ENCODE measurements at places on chromosomes 7 and 10.

DNA sequence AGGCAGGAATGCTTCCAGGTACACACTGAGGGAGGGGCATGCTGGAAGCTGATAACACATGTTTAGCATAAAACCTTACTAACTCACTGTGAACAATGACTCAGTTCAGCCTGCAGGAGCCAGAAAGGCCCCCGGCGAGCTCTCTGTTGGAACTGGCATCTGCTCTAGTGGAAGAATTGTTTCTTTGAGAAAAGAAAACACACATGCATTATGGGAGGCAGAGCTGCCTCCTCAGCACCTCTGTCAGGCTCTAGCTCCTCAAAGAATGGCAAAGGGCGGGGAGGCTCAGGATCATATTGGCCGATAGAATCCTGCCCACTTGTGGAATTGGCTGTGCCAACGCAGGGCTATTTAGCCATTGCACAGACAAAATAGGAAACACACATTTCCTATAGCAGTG, 338.3 kb downstream of the CXCL12 start:
- no peak for DNase-seq

GRCh38 chr10:43453266-43453831, 16.4 kb downstream of the ZNF487 start:
- no peak for DNase-seq

DNA sequence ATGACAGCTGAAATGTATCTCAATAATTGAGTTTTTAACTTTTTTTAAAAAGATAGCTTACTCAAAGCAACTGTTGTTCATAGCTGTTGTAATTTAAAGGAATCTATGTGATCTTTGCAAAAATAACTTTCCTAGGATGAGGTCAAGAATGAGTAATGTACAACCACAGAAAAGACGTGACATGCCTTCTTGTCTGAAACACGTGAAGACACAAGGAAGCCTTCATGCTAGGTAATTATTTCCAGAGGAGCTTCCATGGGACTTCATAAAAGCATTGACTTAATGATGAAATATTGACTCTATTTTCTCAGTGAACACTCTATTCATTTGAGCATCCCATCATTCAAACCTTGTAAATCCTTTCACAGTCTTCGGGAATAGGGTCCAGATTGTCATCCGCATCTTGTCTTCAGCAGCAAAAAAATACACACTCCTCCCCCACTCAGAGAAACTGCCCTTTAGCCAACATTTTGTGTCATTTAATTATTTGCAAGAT, 528.0 kb downstream of the NRG3 start:
- no peak for DNase-seq

DNA sequence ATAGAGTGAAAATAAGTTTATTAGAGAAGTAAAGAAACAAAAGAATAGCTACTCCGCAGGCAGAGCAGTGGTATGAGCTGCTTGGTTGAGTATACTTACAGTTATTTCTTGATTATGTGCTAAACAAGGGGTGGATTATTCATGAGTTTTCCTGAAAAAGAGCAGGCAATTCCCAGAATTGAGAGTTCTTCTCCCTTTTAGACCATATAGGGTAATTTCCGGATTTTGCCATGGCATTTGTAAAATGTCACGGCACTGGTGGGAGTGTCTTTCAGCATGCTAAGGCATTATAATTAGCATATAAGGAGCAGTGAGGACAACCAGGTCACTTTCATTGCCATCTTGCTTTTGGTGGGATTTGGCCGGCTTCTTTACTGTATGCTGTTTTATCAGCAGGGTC, 25.7 kb upstream of the GALNT17 start:
- no peak for DNase-seq

GRCh38 chr10:50432211-50433009, 181.1 kb upstream of the ASAH2 start:
- no peak for DNase-seq

DNA sequence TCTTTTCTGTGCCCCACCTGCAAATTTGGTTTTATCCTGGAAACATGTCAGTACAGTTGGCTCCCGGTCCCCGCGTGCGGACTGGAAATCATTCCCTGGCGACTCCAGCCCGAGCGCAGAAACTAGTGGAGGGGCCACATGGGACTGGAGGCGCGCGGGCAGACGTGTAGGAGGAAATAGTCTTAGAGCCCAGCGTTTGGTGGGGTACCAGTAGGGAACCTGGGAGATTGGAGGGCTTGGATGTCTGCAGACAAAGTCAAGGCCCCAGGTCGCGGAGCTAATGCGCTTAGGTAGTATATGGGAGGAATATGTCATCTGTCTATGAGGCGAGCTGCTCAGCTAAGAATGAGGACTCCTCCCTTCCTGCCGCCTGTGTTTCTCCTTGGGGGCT, 1.3 kb downstream of the GALNT17 start:
- DNase-seq: no peak

All from inflammatory macrophage (primary cell).